Testis (tissue), 5 donors: ENCODE measurements at places on chromosomes 2 and 18.

DNA sequence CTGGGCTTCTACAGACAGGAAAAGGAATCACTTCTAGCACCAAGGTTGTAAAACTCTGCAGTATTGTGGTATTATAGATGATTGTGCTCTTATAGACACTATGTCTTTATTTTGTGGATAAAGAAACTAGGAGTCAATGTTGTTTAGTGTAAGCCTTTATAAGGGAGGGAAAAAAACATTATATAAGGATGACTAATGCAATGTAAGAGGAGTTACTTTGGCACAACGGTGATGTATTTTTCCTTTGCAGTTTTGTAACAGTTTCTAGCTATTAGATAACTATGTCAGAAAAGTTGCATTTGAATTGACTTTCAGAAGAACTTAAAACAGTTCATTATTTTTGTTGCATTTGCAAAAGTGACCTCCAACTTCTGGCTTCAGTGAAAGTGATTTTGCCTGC is 545.4 kb downstream of the CCDC85A start:
- no peak for DNase-seq

DNA sequence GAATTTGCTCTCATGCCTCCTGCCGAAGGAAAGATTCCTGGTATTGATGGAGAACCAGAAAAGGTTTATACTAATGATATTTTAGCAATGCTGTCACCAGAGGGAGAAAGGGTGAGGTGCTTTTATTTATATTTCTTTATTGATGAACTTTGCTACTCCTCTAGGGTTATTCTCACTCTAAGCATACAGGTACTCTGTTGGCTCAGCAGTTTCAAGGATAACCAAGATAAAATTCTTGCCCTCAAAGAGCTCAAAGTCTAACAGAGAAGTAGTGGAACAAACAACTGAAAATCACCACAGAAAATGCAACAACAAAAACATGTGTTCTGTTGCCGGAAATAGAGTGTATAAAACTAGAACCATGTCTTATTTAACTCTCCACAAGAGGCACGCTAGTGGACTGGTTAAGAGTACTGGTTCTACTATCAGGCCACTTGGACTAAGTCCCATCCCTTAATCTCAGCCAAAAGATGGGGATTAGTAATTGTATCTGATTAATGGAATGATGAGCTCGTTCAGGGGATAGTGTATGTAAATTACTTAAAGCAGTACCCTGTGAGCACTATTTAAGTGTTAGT is 103.6 kb downstream of the DNAH6 start:
- no peak for DNase-seq

- no peak for DNase-seq
These were observed 52.5 kb upstream of the EML6 start for GRCh38 chr2:54671010-54671409.

GRCh38 chr2:102455061-102455670 is 17.9 kb upstream of the SLC9A4 start:
- no peak for DNase-seq

- DNase-seq = no peak
These were observed 545 bp upstream of the CDCA7 start for GRCh38 chr2:173354073-173354581.

DNA sequence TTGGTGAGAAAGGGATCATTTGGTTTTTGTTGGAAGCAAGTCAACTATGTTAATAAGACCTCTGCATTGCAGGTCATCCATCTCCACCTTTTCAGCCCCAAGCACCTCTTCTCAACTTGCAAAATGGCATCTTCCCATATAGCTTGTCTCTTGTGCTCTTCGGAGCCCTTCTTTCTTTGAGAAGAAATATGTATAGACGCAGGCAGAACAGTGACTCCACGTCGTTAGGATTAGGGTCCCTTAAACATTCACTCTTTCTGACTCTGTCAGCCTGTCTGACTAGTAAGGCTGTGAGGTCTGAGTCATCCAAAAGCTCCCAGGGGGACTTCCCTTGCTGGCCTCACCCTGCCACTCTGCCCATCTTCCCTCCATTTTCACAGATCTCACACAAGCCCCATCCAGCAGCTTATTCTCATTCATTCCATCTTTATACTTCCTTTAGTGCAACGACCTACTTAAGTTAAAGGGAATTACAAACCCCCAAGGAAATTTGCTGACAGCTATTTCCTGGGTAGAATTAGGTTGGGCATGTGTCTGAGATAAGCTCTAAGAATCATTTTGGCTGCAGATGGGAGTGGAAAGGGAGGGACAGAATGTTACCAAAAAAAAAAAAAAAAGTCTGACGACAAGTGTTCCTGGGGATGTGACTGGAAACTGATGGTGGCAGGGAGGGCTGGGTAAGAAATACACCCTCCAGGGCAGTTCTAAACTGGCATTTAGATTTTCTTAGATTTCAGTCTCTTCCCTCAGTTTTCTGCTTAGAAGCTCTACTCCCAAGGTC is 37.7 kb upstream of the MEX3C start:
- DNase-seq = no peak

GRCh38 chr2:135863233-135863632 is 13.0 kb downstream of the MCM6 start:
- DNase-seq = no peak

DNA sequence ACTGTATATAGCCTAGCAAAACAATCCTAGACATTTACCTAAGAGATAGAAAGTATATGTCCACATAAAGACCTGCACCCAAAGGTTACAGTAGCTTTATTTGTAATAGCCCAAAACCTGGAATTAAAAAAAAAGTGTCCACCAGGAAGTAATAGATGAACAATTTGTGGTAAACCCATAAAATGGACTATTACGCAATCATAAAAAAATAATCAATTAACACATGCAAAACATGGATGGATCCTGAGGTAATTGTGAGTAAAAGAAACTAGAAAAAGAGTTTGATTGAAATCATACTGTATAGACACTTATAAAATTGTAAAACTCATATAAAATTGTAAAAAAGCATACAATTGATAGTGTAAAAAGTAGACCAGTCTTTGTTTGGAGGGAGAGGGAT is 673.0 kb upstream of the ZNF804A start:
- no peak for DNase-seq

GRCh38 chr18:39805218-39805617 is 2149.8 kb upstream of the PIK3C3 start:
- DNase-seq = no peak

- DNase-seq = no peak
These were observed 155.6 kb downstream of the TTC32 start for GRCh38 chr2:19746137-19746600.

GRCh38 chr2:26130763-26131162 is 42.1 kb upstream of the GAREM2 start:
- DNase-seq = no peak

GRCh38 chr2:104378853-104379374 is 475.0 kb upstream of the POU3F3 start:
- DNase-seq = peak; percentile 74

DNA sequence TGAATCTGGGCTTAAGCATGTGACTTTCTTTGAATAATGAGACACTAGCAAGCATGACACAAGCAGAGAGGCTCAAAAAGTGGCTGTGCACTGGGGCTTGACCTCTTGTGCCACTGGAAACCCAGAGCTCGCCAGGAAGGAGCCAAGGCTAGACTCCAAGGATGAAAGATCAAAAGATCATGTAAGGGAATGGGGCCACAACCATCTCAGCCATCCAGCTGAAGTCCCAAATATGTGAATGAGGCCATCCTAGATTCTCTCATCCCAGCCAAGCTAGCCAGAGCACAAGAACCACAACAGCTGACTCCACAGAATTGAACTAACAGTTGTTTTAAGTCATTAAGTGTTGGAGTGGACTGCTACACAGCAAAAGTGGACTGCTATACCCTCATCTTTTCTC is 288.1 kb downstream of the CCDC178 start:
- DNase-seq = no peak

DNA sequence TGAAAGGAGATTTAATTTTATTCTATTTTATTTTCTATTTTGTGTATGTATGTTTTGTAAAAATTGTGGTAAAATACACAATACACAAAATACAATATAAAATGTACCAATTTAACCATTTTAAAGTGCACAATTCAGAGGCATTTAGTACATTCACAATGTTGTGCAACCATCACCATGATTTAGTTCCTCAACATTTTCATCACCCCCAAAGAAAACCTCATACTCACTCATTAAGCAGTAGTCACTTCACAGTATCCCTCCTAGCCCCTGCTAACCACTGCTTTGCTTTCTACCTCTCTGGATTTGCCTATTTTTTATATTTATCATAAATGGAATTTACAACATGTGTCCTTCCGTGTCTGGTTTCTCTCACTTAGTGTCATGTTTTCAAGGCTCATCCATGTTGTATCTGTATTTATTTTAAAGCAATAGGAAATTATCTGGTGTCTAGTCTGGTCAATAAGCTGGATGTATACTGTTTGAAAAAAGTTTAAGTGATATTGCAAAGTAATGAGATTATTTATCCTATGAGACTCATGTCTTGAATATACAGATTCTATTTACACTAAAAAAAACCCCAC is 77.9 kb upstream of the GLS start:
- no peak for DNase-seq

- no peak for DNase-seq
These were observed 557.3 kb upstream of the ZNF804A start for GRCh38 chr2:184041077-184041476.

- no peak for DNase-seq
These were observed 75.4 kb upstream of the TANC1 start for GRCh38 chr2:158893026-158893425.

DNA sequence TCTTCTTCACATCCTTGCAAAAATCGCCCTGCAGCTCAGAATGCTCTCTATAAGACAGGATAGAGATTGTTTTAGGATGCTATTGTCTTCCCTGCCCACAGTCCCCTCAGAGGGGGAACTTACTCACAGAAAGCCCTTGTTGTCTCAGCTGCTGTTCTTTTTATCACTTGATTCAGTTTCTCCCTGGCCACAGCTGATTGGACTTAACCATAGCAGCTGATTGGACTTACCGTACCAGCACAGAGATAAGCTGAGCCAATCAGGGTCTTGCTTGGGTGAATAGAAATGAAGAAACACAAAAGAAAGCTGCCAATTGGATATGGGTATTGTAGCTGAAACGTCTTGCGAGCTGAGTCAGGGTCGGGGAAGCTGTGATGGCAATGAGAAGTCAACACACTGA is 194.2 kb upstream of the MEX3C start:
- DNase-seq = no peak

GRCh38 chr2:151792589-151792988 is 35.6 kb downstream of the ARL5A start:
- no peak for DNase-seq

- no peak for DNase-seq
These were observed 267.5 kb upstream of the SLC8A1 start for GRCh38 chr2:40719414-40719813.

DNA sequence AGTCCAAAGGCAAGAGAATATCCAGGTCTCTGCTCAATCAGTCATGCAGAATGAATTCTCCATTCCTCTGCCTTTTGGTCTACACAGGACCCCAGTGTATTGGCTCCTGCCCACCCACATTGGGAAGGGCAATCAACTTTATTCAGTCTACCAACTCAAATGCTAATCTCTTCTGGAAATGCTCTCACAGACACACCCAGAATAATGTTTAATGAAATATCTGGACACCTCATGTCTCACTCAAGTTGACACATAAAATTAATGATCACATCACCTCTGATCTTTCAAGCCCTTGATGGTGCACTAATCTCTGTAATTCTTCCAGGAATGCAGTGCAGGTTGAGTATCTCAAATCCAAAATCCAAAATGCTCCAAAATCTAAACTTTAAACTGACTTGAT is 315.6 kb downstream of the HRH4 start:
- DNase-seq = no peak

GRCh38 chr18:46412916-46413315 is 244.1 kb downstream of the LOXHD1 start:
- peak; percentile 49 for DNase-seq

GRCh38 chr18:55833543-55833942 is 245.6 kb upstream of the TCF4 start:
- DNase-seq = no peak

DNA sequence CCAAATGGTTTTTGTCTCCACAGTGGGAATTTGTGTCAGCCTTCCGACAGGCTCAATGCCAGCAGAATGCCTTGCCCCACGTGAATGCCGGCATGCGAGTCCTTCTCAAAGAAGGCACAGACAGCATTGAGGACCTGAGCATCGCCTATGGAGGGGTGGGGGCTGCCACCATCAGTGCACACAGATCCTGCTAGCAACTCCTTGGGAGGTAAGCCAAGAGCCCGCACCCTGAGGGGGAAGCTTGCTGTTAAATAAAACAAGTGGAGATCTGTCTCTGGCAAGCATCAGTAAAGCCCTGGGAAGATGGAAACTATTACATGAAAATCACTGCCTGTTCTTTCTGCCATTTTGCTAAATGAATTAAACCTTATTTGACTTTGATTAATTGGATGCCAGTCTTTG is 67.5 kb upstream of the BZW1 start:
- DNase-seq = no peak

- DNase-seq = no peak
These were observed 36.8 kb downstream of the DPP4 start for GRCh38 chr2:162037028-162037795.

DNA sequence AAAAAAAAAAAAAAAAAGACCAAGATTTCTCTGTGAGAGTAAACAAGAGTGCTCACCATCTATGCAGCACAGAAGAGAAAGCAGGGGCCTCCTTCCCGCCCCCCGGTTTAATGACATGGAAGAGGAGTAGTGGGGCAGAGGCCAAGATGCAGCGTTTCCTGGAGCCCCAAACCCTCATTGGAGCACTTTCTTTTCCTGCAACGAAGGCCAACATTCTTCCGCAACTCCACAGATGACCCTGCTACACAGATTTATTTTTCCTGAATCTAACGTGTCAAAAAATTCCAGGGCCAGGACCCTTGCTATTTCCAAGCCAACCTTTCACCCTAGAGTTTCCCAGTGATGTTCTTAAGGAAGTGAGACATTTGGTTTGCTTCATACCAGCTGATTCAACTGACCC is 189.6 kb downstream of the MIB1 start:
- DNase-seq = no peak

DNA sequence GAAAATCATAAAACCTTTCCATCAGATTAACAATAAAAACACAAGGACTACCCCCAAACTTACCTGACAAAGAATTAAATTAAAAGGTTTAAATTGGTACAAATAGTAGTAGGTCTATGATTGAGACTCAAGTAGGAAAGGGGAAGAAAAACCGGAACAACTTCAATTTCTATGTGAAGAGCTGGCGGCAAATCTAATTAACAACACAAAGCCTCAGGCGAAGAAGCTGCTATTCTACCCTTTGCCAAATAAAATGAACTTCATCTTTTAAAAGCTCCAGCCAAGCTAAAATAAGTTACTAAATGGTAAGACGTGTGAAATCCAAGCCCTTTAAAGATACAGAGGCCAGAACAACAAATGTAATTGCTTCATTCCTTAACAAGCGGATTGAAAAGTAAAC is 146.5 kb downstream of the DLGAP1 start:
- no peak for DNase-seq

GRCh38 chr2:61959381-61960293 is 54.2 kb downstream of the COMMD1 start:
- DNase-seq = no peak

DNA sequence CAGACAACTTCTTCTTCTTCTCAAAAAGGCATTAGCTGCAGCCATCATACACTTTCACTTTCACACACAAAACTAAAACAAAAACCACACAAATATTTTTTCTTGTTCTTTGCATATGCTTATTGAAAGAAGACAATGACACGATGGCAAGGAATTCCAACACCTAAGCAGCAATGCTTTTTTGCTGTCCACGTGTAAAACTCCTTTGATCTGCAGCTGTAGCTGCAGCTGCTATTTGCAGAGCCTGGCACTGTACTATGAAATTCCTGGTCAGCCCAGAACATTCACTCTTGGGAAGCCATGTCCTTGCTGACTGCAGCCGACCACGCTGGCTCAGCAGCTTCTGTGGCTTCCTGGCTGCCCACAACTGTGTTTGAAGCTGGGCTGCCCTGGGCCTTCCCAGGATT is 316.2 kb downstream of the CDH2 start:
- no peak for DNase-seq
